ENCODE measurements at places on chromosomes 6 and 20.
A peak's percentile ranks its signal among the peaks of the same experiment; 100 is the strongest.

GRCh38 chr6:142938510-142938909 is 6.5 kb downstream of the HIVEP2 start:
- DNase-seq, result no peak

DNA sequence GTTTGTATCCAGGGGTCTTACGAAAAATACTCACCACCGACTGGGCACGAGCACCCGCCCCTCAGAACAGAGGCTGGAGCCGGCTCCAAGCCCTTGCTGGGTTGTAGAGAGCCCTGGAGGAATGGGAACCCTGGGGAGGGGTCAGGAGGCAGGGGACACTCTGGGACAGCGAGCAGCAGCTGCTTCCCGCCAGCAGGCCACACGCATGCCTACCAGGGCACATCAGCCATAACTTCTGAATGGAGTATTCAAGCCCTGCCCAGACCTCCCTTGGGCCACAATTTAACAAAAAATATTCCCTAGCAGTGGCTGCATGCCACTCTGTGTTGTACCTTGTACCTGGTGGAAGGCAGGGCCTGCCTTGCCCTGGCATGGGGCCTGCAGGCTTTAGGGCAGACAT is 31.6 kb upstream of the CD93 start:
- DNase-seq, result no peak

DNA sequence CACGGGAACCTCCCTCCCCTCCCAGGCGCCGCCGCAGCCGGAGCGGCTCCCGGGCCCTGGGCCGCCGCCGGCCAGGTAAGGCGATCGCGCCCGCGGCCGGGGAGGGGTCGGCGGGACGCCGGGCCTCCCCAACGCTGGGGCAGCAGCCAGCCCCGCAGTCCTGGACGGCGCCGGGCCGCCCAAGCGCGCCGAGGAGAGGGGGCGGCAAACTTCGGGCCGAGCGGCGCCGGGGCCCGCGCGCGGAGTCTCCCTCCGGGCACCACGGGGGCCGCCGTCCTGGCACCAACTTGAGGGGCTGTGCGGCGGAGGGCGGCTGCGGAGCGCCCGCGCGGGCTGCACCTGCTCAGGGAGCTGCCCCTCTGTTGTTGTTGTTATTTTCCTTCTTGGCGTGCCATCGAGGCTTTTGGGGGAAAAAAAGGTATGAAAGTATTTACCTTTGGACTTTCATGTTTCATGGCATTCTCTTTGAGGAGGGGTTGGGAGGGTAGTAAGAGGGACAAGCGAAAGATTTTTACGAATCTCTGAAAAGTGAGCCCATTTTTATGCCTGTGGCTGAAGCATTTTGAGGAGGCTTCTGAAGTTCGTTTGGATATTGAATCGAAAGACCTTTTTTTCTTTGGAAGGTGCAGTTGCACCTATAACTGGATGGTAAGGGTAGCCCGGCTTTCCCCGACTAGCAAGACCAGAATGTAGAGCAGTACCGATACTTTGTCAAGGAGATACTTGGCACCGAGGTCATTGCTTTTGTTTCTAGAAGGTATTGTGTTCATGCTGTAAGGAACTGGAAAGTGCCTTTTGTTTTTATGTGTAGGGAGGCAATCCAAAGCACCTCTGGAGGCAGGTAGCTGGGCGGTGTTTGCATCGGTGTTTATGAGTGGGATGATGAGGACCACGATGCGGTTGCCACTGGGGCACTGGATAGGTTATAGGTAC is at the start of gene RNF182:
TSS of gene RNF182 (plus strand) at position 4 of the 933 bp plus-strand sequence. CDS start 52,168 bp downstream, outside the sequence.
- DNase-seq, result no peak

- no peak for DNase-seq
These were observed 6.5 kb upstream of the RAET1G start for GRCh38 chr6:149929422-149929821.

DNA sequence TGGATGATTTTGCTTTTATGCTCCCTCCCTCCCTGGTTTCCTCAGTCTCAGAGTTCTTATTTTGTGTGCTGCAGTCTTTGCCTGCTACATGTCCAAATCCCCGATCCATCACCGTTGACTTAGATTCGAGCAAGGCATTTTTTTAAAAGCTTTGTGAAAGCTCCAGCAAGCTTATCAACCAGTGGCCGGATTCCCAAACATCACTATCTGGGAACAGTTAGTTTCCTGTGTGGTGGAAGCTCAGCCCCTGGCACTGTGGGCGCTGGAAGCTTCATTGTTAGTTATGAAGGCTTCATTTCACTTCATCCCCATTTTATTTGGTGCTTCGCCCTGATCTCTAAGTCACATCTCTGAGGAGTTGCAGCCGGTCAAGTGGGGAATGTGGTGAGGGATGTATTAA is 44.7 kb downstream of the DEK start:
- DNase-seq, result no peak

DNA sequence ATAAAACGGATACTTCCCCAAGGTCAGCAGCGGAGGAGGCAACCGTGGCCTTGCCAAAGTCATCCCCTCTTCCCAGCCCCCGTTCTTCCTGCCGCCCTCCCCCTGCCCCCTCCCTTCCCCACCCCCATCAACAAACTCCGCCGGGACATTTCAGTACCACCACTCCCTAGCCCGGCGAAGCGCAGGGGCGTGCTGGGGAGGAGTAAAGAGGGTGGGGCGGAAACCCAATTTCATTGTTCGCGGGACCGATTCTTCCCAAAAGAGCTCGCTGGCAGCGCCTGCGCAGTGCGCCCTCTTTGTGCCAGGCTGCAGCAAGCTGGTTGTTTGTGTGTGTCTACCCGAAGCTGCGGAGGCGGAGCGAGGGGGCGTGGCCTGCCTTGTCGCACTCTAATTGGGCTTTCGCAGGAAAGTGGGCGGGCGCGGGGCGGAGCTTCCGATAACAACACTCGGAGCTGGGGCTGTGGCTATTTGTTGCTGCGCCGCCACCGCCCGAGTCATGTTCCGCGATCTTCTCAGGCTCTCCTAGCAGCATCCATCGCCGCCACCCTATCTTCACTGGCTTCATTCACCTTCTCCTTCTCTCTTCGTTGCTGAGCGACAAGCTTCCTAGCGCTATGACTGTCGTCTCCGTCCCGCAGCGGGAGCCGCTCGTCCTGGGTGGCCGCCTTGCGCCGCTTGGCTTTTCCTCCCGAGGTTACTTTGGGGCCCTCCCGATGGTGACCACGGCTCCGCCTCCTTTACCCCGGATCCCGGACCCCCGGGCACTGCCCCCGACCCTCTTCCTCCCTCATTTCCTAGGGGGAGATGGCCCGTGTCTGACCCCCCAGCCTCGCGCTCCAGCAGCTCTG is at the start of gene PNRC1:
TSS of gene PNRC1 (plus strand) at position 471 of the 848 bp plus-strand sequence. CDS start at position 615, 144 bp downstream.
- DNase-seq, result peak; percentile 99

GRCh38 chr20:44666066-44666465 is 14.6 kb upstream of the ADA start:
- DNase-seq, result no peak

GRCh38 chr6:98871057-98871456 is 36.7 kb downstream of the POU3F2 start:
- no peak for DNase-seq

GRCh38 chr20:23161968-23162696 is 76.0 kb upstream of the CD93 start:
- peak; percentile 69 for DNase-seq

- DNase-seq, result no peak
These were observed 34.3 kb downstream of the FARS2 start for GRCh38 chr6:5295623-5296022.

GRCh38 chr6:157168471-157168870 is 154.8 kb downstream of the TMEM242 start:
- no peak for DNase-seq

GRCh38 chr20:6533351-6533750 is 234.1 kb upstream of the BMP2 start:
- peak; percentile 63 for DNase-seq

DNA sequence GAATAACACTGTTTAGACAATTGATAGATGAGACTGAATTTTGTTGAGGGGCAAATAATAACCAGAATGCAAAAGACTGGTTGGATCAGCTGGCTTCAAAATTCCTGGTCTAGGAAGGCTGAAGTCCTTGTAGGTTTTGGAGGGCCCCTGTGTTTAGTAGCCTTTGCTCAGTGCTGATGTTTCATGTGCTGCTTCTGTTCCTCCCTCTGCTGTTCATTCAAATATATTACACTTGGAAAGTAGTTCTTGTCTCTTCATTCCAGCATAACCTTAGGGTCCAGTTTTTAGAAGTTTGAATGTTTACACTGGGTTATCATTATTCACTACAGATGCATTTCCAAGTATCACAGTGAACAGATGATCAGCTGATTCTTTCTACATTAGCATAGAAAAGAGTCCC is 72.5 kb downstream of the FLRT3 start:
- peak; percentile 38 for DNase-seq

- DNase-seq, result no peak
These were observed 105.3 kb upstream of the KHDRBS2 start for GRCh38 chr6:62391358-62391757.

- DNase-seq, result peak; percentile 39
These were observed 127.5 kb downstream of the PKHD1 start for GRCh38 chr6:51959744-51960383.

- peak; percentile 31 for DNase-seq
These were observed 27.8 kb upstream of the MYCT1 start for GRCh38 chr6:152669895-152670294.

- DNase-seq, result peak; percentile 90
These were observed 82.9 kb upstream of the MLN start for GRCh38 chr6:33886673-33887144.

GRCh38 chr6:14386263-14386662 is 268.7 kb downstream of the CD83 start:
- DNase-seq, result no peak

Data from fibroblast of skin of abdomen (primary cell).